ENCODE measurements at places on chromosomes 11 and 22.

DNA sequence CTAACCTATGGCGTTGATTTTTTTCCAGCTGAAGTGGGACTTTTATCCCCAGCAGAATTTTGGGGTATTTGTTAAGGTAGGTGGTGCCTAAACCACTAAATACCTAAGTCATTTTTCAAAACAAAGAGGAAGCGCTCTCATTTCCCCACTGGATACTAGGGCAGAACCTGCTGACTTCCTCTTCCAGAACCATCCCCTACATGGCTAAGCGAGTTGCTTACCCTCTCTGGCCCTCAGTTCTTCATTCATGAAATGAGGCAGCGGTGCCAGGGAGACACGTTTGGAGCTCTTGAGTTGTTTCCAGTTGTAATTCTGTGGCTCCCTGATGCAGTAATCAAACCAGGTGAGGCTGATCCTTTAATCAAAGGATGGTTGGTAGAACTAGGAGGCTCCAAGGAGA, 10.0 kb upstream of the MTMR3 start:
- DNase-seq = no peak

DNA sequence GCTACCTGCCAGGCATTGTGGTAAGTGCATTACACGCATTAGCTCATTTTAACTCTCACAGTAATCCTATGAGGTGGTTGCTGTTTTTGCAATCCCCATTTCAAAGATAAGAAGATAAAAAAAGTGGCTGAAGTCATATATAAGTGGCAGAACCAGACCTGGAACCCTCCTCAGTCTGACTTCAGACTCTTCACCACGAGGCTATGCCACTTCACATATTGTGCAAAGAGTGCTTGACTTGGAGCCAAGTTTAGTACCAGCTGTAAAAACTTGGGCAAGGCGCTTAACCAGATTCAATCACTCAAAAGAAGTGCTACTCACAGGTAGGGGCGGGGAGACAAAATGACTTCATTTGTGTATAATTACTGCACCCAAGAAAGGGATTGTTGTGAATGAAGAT, 15.3 kb downstream of the BPIFC start:
- no peak for DNase-seq

DNA sequence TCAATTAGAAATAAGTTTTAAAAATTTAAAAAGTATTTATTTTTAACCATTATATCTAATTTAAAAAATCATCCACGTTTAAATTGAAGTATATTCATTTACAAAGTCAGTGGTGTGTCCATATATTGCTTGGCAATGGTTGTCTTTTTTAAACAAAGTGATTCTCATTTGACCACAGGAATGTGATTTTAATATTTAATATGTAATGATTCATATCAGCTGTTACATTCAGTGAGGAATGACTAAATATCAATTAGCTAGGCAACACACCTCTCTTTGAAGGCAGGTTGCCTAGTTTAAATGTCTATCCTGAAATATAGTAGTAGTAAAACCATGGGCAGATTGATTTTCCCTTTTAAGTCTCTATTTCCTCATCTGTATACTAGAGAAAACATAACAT, 392.2 kb upstream of the CCDC179 start:
- no peak for DNase-seq

- DNase-seq = no peak
Measured at GRCh38 chr11:66879583-66879982, 22.7 kb downstream of the LRFN4 start.

GRCh38 chr22:49643466-49643865, 184.2 kb downstream of the BRD1 start:
- no peak for DNase-seq

GRCh38 chr22:29391546-29391945, 3.2 kb upstream of the AP1B1 start:
- no peak for DNase-seq

DNA sequence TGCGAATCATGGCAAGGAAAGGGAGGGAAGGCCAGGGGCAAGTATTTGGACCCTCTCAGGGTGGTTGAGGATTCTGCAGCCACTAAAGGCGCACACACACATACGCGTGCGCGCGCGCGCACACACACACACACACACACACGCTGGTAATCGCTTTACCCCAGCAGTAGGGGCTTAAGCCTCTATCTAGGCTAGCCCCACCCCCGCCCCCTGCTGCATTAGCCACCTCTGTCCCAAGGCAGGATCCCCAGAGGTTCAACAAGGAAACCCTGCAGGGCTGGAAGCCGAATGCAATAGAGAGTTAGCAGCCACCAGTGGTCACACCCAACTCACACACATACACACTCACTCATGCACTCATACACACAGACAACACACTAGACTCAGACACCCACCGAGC, 28.6 kb upstream of the ELFN2 start:
- DNase-seq = no peak

Measured in astrocyte of the cerebellum (primary cell).